ENCODE measurements at places on chromosomes 1 and 21. TPM values are rescaled to one million over a fixed set of nuclear protein-coding genes. Genes with fewer than 3 reads are reported as not detected.
A peak's percentile ranks its signal among the peaks of the same experiment; 100 is the strongest.

- no peak for DNase-seq
Observed at GRCh38 chr1:202961220-202961880, 3.2 kb upstream of the ADIPOR1 start.

- DNase-seq = no peak
Observed at GRCh38 chr1:203826175-203826574, 30.8 kb downstream of the ZBED6 start.

DNA sequence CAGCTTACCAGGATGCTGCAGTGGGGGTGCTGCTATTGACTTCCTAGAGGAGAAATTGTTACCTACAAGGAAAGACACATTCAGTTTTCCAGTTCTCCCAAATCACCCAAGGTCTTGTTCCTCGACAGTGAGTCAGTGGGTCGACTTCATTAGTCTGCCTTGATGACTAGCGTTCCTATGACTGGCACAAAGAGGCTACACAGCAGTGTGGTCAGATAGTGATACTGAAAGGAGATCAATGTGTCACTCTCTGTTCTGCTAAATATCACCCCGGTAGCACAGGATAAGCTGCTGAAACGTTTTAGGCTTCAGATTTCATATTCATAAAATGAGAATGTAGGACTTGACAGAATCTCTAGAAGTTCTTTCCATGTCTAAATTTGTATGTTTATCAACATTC lies 357.4 kb downstream of the LMX1A start:
- peak; percentile 34 for DNase-seq

Gene RNU1-3
- total RNA-seq = 306 TPM

DNA sequence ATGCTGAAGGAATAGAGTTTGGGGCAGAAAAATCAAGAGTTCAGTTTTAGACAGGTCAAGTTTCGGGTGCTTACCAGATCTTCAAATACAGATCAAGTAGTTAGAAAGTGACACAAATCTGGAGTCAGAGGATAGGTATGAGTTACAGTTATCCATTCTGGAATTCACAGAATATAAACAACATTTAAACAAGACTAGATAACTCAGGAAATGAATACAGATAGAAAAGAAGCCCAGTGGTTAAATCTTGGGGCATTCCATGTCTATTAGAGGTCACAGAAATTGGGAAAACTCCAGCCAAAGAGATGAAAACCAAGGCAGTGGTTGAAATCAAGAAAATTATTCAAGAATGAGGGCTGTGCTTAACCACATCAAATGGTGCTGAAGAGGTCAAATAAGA lies 187.0 kb upstream of the HP1BP3 start:
- DNase-seq = no peak

GRCh38 chr1:205959789-205960188 lies 16.5 kb upstream of the SLC26A9 start:
- DNase-seq = no peak

Gene CRB1
- total RNA-seq = not detected

- peak; percentile 25 for DNase-seq
Observed at GRCh38 chr1:218592688-218593087, 247.6 kb downstream of the TGFB2 start.

GRCh38 chr1:55235722-55236121 lies 20.6 kb upstream of the USP24 start:
- peak; percentile 73 for DNase-seq

- peak; percentile 70 for DNase-seq
Observed at GRCh38 chr1:31196685-31197084, 43.0 kb downstream of the NKAIN1 start.

- DNase-seq = no peak
Observed at GRCh38 chr21:14353231-14353630, 29.7 kb downstream of the HSPA13 start.

- DNase-seq = no peak
Observed at GRCh38 chr1:19086176-19086875, 123.7 kb downstream of the UBR4 start.

Gene ZBTB7B
- 11.7 TPM for total RNA-seq

Gene HLX
- total RNA-seq = 2.8 TPM

- DNase-seq = no peak
Observed at GRCh38 chr1:176178316-176178715, 28.8 kb downstream of the COP1 start.

DNA sequence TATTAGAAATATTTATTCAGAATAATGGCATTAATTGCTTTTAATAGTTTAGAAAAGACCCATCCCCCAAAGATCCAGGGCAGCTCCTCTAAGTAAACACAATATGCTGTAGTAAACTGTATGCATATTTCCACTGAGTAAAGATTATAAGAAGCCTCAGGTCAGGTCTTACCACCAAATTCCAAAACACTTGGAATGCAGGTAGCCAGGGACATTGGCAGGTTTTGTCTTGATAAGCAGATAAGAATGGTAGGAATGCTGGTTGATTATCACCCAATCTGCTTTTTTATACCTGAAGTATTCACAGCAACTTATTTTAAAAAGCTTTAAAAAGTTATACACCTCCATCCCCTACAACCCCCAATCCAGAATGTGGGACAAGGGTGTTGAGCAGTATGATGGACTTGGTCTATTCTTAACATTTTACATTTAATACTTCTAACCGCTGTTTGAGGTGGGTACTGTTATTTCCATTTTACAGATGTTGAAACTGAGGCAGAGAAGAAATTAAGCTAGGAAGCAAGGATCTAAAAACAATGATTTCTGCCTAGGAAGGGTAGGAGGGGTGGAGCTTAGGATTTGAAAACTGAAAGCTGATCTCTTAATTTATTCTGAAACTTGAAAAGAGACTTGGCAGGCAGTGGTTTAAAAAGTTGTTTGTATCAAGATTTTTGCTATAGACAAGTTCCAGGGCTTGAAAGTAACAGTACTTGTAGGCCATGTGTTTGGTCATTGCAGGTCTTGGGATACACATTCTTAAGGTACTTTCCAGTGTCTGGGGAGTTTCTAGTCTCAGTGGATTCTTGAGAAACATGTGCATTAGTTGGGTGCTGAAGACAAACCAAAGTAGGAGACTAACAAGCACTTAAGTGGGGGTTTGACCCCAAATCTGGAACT lies 15.6 kb upstream of the THEM4 start:
- DNase-seq = no peak

GRCh38 chr1:198072177-198072576 lies 84.6 kb upstream of the NEK7 start:
- no peak for DNase-seq

GRCh38 chr1:228477263-228477662 lies 9.9 kb upstream of the RNF187 start:
- DNase-seq = no peak

Gene EDN2
- total RNA-seq = not detected

Gene LY9
- total RNA-seq = 0.06 TPM

Gene NDC1
- 89.1 TPM for total RNA-seq

Gene TPTE
- total RNA-seq = 5.9 TPM

Gene A3GALT2
- total RNA-seq = not detected

GRCh38 chr1:107095647-107096046 lies 39.2 kb downstream of the PRMT6 start:
- no peak for DNase-seq

- DNase-seq = peak; percentile 26
Observed at GRCh38 chr1:223748405-223748772, 36.0 kb downstream of the CAPN2 start.

- no peak for DNase-seq
Observed at GRCh38 chr1:42943728-42944127, 14.9 kb downstream of the SLC2A1 start.
